ENCODE measurements at places on chromosomes 2 and 18.

DNA sequence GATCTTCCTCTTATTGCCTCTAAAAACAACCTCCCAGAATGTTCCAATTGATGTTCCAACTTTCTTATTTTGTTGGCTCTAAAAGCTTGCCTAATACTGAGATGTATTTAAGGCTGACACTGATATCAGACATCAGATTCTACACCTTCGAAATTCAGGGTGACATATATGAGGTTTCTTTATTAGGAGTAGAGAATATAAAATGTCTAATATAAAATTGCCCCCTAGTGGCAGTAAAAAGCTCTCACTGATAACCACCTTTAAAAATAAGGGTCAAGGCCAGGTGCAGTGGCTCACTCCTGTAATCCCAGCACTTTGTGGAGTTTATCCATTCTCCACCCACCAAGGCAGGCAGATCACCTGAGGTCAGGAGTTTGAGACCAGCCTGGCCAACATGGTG, 789.7 kb upstream of the SLC39A10 start:
- peak; percentile 2 for DNase-seq

GRCh38 chr2:74488643-74489481, 6.0 kb downstream of the TTC31 start:
- DNase-seq: no peak

- no peak for DNase-seq
Observed at GRCh38 chr2:128512379-128513115, 193.9 kb upstream of the HS6ST1 start.

- DNase-seq: peak; percentile 64
Observed at GRCh38 chr2:31429759-31430438, 15.4 kb upstream of the XDH start.

DNA sequence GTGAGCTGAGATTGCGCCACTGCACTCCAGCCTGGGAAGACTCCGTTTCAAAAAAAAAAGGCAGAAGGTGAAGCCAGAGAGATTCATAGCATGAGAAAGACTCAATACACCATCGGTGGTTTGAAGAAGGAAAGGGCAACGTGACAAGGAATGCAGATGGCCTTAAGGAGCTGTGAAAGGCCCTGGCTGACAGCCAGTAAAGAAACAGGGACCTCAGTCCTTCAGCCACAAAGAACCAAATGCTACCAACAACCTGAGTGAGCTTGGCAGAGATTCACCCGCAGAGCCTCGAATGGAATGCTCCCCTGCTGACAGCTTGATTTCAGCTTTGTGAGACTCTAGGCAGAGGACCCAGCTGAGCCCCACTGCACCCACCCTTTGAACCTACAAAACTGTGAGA, 154.9 kb upstream of the NDUFV2 start:
- no peak for DNase-seq

DNA sequence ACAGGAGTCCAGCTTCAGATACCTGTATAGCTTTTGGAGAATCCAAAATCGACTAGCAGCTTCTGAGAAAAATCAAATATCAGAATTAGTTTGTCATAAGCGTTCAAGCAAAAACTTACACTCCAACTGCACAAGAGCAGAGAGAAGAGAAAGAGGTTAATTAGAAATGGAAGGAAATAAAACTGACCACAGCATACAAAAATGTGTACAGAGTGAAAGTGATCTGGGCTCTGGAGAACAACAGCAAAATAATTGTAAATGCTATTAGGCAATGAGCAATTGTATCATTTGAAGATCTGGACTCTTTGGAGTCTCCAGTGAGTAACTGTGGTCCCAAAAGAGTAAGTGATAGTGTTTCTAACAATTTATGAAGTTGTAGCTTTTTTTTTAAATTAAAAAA, 867.3 kb downstream of the TRIB2 start:
- DNase-seq: no peak

- no peak for DNase-seq
Observed at GRCh38 chr2:163852616-163853015, 116.8 kb upstream of the FIGN start.

DNA sequence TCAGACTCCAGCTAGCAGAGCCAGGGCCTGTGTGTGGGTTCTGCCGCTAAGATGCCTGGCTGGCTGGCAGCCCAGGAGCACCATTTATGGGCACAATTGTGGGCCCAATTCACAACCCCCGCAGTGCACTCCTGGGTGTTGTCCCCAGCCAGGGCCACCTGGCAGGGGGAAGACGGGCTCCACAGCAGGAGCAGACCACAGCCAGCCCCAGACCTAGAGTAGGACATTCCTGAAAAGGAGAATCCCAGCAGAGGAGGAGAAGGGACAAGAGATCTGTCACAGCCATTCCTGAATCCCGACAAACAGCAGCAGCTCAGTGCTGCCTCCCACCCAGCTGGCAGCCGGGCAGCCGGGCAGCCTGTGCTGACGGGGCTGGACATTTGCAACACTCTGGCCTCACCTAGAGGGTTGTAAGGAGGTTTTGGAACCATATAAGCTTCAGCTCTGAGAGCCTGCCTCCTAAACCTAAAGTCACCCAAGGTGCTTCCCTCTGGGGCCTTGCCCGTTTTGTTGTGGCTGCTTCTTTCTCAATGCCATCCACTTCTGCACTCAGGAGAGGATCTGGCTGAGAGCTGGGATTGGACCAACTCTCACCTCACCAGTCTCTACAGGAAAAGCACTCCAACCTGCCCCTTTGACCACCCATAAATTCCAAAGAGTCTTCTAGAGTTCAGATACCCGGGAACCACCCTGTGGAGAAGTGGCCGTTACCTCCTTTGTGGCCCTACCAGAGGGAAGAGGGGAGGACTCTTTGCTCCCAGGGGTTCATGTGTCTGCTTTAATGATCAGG, 4.1 kb upstream of the TMEM177 start:
- DNase-seq: no peak

DNA sequence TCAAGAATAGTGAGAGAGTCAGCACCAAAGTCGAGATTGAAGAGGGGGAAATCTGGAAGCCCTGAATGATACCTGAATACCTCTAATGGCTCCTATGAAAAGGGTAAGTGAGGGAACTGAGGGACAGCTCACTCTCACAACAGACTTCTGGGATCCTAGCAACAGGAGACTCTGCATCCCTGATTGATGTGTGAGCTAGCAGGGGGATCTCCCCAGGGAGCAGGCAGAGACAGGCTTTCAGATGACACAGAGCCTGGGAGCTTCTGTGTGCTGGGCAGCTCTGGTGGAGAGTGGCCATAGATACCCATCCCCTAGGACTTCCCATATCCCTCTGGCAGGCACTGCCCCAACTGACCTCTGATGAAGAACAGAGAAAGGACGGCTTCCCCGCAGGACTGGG, 206.2 kb downstream of the EXOC6B start:
- DNase-seq: peak; percentile 12

- DNase-seq: peak; percentile 77
Observed at GRCh38 chr2:154375579-154375931, 322.9 kb upstream of the KCNJ3 start.

GRCh38 chr18:7601936-7602335, 34.8 kb downstream of the PTPRM start:
- DNase-seq: no peak

DNA sequence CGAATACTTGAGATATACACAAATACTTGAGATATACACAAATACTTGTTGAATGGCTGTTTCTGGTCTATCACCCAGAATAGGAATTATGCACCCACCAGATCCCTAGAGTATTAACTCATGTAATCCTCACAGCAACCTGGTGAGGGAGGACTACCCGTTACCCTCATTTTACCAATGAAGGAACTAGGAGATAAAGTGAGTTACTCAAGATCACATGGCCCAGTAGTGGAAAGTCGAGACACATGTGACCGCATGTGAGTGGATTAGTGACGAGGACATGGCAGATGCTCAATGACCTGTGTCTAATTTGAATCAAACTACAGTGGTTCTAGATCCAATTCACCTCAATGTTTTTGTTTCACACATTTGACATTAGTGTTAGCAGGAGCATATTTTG, 2.4 kb downstream of the MOGAT1 start:
- no peak for DNase-seq

DNA sequence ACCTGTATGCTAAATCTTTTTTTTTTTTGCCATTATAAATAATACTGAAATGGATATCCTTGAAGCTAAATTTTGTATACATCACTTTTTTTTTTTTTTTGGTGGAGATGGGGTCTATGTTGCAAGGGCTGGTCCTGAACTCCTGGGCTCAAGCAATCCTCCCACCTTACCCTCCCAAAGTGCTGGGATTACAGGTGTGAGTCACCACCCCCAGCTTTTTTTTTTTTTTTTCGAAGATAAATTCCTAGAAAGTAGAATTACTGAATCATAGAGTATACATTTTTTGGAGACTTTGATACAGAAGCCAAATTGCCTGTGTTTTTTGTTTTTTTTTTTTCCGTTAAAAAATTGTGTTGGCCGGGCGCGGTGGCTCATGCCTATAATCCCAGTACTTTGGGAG, 51.0 kb upstream of the MCFD2 start:
- DNase-seq: peak; percentile 40

DNA sequence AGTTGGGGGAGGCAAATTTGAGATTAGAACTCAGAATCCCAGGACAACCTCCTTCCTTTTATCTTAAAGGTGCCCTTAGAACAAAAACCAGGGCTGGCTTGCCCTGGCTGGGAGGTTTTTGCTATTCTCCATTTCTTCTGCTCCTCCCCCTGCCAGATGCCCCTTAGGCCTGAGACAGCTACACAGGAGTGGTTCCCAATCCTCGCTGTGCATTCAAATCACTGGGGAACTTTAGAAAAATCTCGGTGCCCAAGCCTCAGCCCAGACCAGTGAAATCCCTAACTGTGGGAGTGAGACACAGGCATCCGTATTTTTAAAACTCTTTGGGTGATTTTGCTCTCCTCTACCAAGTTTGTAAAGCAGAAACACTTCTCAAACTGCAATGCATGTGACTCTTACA, 38.8 kb downstream of the LBH start:
- no peak for DNase-seq

GRCh38 chr2:134917888-134918525, 615 bp upstream of the CCNT2 start:
- DNase-seq: no peak

GRCh38 chr2:10140841-10141610, 18.5 kb downstream of the RRM2 start:
- no peak for DNase-seq

DNA sequence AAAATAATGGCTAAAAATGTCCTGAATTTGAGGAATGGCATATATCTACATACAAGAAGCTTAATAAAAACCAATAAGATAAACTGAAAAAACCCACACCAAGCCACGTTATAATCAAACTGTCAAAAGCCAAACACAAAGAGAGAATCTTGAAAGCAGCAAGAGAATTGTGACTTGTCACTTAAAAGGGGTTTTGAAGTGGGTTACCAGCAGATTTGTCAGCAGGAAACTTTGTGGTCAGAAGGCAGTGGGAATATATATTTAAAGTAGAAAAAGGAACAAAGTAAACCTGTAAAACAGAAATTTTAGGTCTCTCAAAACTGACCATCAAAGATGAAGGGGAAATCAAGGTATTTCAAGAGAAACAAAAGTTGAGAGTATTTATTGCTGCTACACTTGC, 171.9 kb upstream of the CNTNAP5 start:
- no peak for DNase-seq

DNA sequence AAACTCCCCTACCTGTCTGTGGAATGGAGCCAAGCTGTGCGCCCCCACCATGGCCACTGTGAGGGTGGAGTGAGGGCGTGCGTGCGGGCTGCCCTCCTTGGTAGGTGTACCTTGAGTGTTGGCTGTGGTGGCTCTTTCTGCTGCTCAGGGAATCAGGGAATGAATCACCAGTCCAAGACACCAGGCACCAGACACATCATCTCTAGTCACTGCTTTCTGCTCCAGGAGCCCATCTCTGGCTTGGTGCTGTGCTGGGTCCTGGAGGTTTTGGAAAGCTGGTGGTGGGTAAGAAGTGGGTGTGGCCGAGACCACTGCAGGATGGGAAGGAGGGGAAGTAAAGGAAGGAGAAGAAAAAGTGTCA, 209.9 kb downstream of the SEPTIN10 start:
- DNase-seq: peak; percentile 11

GRCh38 chr2:222806526-222807137, 54.2 kb upstream of the ACSL3 start:
- no peak for DNase-seq

DNA sequence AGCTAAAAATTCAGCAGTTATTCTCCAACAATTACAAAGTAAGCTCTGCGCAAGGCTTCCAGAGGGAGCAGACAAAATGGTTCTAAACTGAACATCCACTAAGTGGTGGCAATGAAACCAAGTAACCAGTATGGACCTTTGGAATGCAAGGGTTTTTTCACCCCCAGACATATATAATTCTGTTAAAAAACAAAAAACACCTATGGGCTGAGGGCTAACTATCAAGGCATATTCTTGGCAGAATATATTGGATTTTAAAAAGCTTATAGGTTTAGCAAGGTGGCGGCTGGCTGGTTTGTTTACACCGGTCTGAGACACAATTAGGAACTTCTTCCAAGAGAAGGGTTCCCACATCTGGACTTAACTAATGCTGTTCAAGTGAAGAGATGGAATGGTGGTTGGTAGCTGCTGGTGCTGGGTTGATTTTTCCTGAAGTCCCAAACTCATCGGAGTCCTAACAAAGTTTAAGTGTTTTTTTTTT, 2.8 kb downstream of the ZFP36L2 start:
- DNase-seq: peak; percentile 52

- peak; percentile 90 for DNase-seq
Observed at GRCh38 chr2:7845332-7845731, 836.5 kb upstream of the ID2 start.

DNA sequence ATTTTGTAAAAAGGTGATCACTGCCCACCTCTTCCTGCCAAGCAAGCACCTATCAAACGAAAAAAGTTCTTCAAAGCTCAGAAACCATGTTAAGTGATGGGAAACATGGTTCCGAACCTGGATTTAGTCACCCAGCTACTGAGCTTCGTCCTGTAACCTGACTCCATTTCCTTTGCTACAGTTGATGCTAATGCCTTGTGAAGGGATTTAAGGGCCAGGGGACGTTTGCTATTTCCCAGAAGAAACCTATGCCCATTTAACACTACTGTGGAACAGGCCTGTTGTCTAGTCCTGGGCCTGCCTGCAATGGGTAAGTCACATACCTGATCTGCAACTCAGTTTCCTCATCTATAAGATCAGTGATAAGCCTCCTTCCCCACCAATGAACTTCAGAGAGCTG, 14.8 kb downstream of the SERPINE2 start:
- DNase-seq: no peak

DNA sequence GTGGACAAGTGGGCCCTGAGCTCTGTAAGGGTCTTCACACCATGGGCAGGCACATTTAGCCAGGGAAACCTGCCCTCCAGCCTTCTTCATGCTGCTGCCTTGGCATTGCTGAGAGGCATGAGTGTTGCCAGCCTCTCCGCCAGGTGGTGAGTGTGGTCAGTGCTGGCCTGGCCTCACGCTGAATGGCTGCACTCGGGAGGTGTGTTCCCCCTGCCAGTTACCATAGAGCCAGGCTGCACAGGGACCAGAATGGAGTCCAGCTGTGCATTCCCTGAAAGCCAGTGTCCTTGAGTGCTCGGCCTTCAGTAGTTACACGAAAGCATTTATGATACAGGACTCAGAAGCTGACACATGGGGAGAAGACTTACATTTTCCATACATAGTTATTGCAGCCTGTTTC, 139.7 kb downstream of the ATP9B start:
- no peak for DNase-seq

DNA sequence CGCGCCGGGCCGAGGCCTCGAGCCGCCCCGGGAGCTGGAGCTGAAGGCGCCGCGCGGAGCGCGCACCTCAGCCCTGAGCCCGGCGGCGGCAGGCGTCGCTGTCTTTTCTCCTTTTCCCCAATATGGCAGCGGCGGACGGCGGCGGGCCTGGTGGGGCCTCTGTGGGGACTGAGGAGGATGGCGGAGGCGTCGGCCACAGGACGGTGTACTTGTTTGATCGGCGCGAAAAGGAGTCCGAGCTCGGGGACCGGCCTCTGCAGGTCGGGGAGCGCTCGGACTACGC, 369 bp downstream of the SMCHD1 start:
- peak; percentile 40 for DNase-seq
